Ascending aorta (tissue), 2 donors: ENCODE measurements at places on chromosomes 6 and 20.

DNA sequence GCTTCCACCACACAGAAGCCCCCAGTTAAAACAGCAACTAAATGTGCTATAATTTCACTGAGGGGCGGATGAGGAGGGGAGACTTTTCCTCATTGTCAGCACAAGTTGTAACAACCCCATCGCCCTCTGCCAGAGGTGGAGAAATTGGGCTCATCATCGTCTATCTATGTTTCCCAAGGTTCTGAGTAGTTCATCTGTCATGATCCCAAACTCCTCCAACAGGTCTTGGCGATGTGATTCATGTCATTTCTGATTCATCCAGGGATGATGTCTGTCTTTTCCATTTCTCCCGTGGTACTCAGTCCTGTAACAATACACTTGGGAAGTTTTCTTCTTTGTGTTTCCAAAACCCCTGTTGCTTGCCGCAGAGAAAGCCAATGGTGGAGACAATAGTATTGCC lies 51.0 kb downstream of the TFAP2A start:
- no peaks in the 10 kb centered on the region for H3K36me3 ChIP-seq
- H3K27me3 ChIP-seq, result no peaks in the 10 kb centered on the region
- H3K4me3 ChIP-seq, result no peak overlapping the region
- H3K4me1 ChIP-seq, result no peaks in the 10 kb centered on the region

GRCh38 chr6:113149511-113149910 lies 707.6 kb upstream of the MARCKS start:
- H3K27me3 ChIP-seq, result no peaks in the 10 kb centered on the region
- DNase-seq, result no peak
- no peaks in the 10 kb centered on the region for H3K4me1 ChIP-seq
- H3K4me3 ChIP-seq, result no peak overlapping the region

DNA sequence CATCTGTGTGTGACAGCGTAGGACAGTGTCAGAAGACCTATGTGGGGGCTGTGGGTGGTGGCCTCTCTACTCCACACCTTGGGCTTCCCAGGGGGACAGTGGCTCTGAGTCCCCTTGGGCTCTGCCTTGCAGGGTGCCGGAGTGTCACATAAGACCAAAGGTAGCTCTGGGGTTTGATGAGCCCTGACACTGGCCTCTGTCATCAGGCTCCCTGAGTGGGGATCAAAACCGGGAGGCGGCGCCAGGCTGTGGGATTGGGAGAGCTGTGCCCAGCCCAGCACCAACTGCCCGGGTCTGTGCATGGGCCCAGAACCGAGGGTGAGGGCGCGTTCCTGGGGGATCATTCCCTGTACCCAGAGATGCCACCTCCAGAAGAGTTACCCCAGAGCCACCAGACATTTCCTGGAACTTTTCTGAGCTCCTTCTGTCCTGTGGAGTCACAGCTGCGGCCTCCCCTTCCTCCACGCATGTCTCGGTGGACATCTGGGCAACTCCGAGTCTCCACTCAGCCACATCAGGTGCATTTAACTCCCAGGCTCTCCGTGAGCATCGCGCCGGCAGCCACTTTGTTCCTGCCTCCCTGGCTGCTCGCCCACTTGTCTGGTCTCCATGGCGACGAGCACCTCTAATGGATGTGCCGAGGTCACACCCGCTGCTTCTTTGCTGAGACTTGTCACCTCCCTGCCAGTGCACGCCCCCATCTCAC lies 94.7 kb downstream of the TMEM242 start:
- H3K4me1 ChIP-seq, result peaks cover 32% of the 10 kb centered on the region
- no peaks in the 10 kb centered on the region for H3K36me3 ChIP-seq
- peak overlapping the region; percentile 81 for H3K27ac ChIP-seq
- no peak overlapping the region for H3K4me3 ChIP-seq

- H3K27ac ChIP-seq, result no peak overlapping the region
- H3K36me3 ChIP-seq, result peaks cover 37% of the 10 kb centered on the region
- H3K27me3 ChIP-seq, result no peaks in the 10 kb centered on the region
- no peaks in the 10 kb centered on the region for H3K4me1 ChIP-seq
Observed at GRCh38 chr20:32707691-32708581, 34.2 kb upstream of the C20orf203 start.

DNA sequence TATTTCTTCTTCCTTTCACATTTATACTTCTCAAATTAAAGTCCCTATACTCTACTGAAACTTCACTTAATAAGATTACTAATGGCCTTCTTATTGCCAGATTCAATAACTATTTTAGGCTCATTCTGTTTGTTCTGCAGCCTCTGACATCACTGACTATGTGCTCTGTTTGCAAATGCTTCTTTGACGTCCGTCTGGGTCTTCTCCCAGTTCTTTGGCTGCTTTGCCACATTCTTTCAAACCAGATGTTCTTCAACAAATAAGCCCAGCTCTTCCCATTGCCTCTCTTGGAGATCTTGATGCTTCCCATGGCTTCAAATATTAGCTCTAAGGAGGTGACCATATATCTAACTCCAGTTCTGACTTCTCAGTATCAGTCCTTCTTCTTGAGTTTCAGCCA lies 117.4 kb downstream of the BTBD9 start:
- H3K36me3 ChIP-seq, result no peaks in the 10 kb centered on the region
- H3K4me3 ChIP-seq, result no peak overlapping the region
- H3K27me3 ChIP-seq, result no peaks in the 10 kb centered on the region

DNA sequence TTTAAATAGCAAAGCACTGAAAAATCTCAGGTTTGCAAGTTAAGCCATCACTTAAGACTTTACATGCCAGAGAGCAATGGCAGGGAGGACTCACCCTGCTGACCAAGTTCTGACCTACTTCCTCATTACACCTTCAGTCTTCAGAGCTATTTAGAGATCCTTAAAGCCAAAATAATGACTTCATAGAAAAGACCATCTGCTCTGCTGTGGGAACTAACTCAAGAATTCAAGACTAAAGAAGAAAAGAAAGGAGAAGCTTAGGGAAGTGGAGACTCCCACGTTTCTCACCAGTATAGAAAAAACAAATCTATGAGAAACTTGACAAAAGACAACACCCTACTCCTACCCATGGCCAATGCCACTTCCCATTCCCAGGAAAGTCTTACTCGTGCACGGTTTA lies 28.6 kb downstream of the XPO5 start:
- H3K4me3 ChIP-seq, result no peak overlapping the region
- no peaks in the 10 kb centered on the region for H3K4me1 ChIP-seq
- DNase-seq, result no peak
- H3K27ac ChIP-seq, result no peak overlapping the region
- H3K27me3 ChIP-seq, result no peaks in the 10 kb centered on the region
- H3K36me3 ChIP-seq, result peaks cover 77% of the 10 kb centered on the region

GRCh38 chr6:112603726-112604125 lies 256.6 kb downstream of the RFPL4B start:
- H3K27ac ChIP-seq, result no peak overlapping the region
- H3K36me3 ChIP-seq, result no peaks in the 10 kb centered on the region
- H3K27me3 ChIP-seq, result no peaks in the 10 kb centered on the region
- no peaks in the 10 kb centered on the region for H3K4me1 ChIP-seq
- DNase-seq, result no peak

DNA sequence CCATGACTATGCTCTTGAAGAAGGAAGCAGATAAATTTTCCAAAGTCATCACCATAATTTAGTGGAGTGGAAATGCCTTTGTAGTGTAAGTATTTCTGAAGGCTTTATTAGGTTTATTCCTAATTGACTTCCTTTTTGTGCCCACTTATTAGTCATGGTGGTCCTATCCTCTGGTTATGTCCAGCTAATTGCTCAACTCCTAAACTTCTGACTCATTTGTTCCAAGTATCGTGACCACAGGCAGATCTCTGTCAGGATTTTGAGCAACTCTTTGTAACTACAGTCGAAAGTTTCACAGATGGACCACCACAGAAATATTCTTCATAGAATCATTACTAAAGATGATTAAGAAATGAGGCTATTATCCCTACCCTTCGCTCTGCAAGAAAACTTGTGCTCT lies 315.6 kb upstream of the PTCHD4 start:
- H3K27ac ChIP-seq, result no peak overlapping the region
- H3K27me3 ChIP-seq, result no peaks in the 10 kb centered on the region
- H3K4me1 ChIP-seq, result no peaks in the 10 kb centered on the region
- no peak for DNase-seq

GRCh38 chr6:38113825-38114576 lies 294.5 kb downstream of the ZFAND3 start:
- H3K4me1 ChIP-seq, result peaks cover 7% of the 10 kb centered on the region
- no peak for DNase-seq
- no peak overlapping the region for H3K27ac ChIP-seq
- no peak overlapping the region for H3K4me3 ChIP-seq
- H3K36me3 ChIP-seq, result peaks cover 12% of the 10 kb centered on the region

DNA sequence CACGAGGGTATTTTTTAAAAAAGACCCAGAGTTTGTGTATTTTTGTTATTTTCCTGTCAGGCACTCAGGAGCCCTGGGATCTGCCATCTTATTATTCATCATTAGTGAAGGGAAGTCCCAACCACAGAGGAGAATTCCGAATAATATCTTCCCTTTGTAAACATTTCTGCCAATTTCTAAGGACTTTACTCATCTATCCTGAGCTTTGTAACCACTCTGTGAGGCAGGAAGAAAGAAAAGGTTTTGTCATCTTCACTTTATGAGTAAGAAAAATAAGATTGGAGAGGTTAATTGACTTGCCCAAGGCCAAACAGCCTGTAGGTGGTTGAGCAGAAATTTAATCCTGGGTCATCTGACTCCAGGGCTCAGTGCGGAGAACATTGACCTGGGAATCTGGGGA lies 23.0 kb upstream of the IYD start:
- no peaks in the 10 kb centered on the region for H3K36me3 ChIP-seq
- H3K4me1 ChIP-seq, result no peaks in the 10 kb centered on the region
- no peak for DNase-seq
- no peak overlapping the region for H3K27ac ChIP-seq
- no peak overlapping the region for H3K4me3 ChIP-seq
- H3K27me3 ChIP-seq, result no peaks in the 10 kb centered on the region

- no peak for DNase-seq
- H3K4me1 ChIP-seq, result no peaks in the 10 kb centered on the region
- no peaks in the 10 kb centered on the region for H3K27me3 ChIP-seq
- no peak overlapping the region for H3K4me3 ChIP-seq
Observed at GRCh38 chr6:155959898-155960495, 504.4 kb upstream of the NOX3 start.

GRCh38 chr6:149229096-149229495 lies 88.4 kb upstream of the TAB2 start:
- H3K4me3 ChIP-seq, result no peak overlapping the region
- H3K4me1 ChIP-seq, result no peaks in the 10 kb centered on the region
- H3K27ac ChIP-seq, result no peak overlapping the region
- no peak for DNase-seq
- H3K27me3 ChIP-seq, result no peaks in the 10 kb centered on the region

- H3K27me3 ChIP-seq, result no peaks in the 10 kb centered on the region
- no peaks in the 10 kb centered on the region for H3K36me3 ChIP-seq
- no peak overlapping the region for H3K27ac ChIP-seq
- no peak for DNase-seq
- no peaks in the 10 kb centered on the region for H3K4me1 ChIP-seq
- no peak overlapping the region for H3K4me3 ChIP-seq
Observed at GRCh38 chr6:120274547-120274946, 925.0 kb upstream of the MAN1A1 start.

DNA sequence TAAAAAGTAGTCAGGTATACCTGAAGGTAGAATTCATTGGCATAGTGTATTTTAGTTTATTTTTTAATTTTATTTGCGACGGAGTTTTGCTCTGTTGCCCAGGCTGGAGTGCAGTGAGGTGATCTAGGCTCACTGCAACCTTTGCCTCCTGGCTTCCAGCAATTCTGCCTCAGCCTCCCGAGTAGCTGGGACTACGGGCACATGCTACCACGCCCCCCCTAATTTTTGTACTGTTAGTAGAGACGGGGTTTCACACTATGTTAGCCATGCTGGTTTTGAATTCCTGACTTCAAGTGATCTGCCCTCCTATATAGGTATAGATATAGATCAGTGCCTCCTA lies 102.8 kb upstream of the PRSS16 start:
- no peak overlapping the region for H3K27ac ChIP-seq
- H3K36me3 ChIP-seq, result no peaks in the 10 kb centered on the region
- no peak for DNase-seq
- H3K4me1 ChIP-seq, result no peaks in the 10 kb centered on the region
- H3K4me3 ChIP-seq, result peak overlapping the region; percentile 85

DNA sequence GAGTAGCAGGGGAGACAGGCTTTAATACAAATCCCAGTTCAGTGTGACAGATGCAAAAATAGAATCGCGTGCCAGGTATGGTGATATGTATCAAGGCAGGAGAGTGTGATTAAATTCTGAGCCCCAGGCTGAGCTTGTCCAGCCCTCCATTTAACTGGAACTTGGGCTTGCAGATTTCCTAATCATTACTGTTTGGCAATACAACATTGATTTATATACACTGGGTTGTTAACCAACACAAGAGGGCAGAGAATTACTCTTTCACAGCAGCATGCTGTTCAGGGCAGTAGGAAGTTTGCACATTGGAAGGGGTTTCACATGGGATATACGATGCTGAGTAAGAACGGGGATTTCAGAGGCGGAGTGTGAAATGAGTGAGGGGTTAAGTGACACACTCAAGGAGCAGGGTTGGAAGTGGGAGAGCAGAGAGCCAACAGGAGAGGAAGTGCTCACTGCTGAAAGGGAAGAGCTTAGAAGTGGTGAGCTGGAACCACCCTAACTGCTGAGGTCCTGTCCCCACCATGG lies 70.8 kb upstream of the ATXN1 start:
- DNase-seq, result no peak
- H3K4me3 ChIP-seq, result no peak overlapping the region
- no peak overlapping the region for H3K27ac ChIP-seq
- H3K36me3 ChIP-seq, result no peaks in the 10 kb centered on the region
- H3K4me1 ChIP-seq, result no peaks in the 10 kb centered on the region

GRCh38 chr6:2865694-2866151 lies 24.1 kb upstream of the SERPINB1 start:
- no peaks in the 10 kb centered on the region for H3K36me3 ChIP-seq
- no peak overlapping the region for H3K4me3 ChIP-seq

- H3K4me1 ChIP-seq, result peaks cover 3% of the 10 kb centered on the region
- no peak for DNase-seq
- H3K27ac ChIP-seq, result peak overlapping the region; percentile 74
- no peaks in the 10 kb centered on the region for H3K27me3 ChIP-seq
- H3K36me3 ChIP-seq, result peaks cover 8% of the 10 kb centered on the region
Observed at GRCh38 chr6:158630938-158631616, 13.5 kb downstream of the DYNLT1 start.

DNA sequence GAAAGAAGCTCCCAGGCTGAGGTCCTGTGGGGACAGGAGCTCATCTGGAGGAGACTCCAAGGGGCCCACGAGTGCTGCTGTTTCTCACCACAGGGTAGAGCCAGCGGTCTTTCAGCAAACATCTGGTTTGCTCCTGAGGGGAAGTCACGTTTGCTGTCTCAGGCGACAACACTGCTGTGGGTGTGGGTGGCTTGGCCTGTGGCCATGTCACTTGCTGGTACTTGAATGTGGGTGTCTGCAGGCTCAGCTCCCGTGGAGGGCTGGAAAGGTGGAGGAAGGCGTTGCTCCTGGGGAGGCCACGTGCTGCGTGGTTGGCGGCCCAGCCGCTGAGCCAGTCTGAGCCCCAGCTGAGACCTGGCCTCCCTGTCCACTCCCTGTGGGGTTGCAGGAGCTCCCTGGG lies 52.8 kb upstream of the MPC1 start:
- no peaks in the 10 kb centered on the region for H3K27me3 ChIP-seq
- peaks cover 38% of the 10 kb centered on the region for H3K36me3 ChIP-seq
- H3K4me1 ChIP-seq, result no peaks in the 10 kb centered on the region
- H3K27ac ChIP-seq, result no peak overlapping the region
- H3K4me3 ChIP-seq, result no peak overlapping the region

GRCh38 chr20:61960836-61961235 lies 104.8 kb downstream of the TAF4 start:
- no peaks in the 10 kb centered on the region for H3K4me1 ChIP-seq
- no peak overlapping the region for H3K27ac ChIP-seq
- no peak overlapping the region for H3K4me3 ChIP-seq
- H3K27me3 ChIP-seq, result no peaks in the 10 kb centered on the region
- H3K36me3 ChIP-seq, result no peaks in the 10 kb centered on the region

GRCh38 chr20:59976156-59976782 lies 18.0 kb downstream of the CDH26 start:
- no peaks in the 10 kb centered on the region for H3K4me1 ChIP-seq
- H3K4me3 ChIP-seq, result no peak overlapping the region
- no peaks in the 10 kb centered on the region for H3K36me3 ChIP-seq
- H3K27me3 ChIP-seq, result no peaks in the 10 kb centered on the region
